Amygdala (tissue), 56 donors: ENCODE measurements at places on chromosomes 1 and 21.

- DNase-seq = no peak
Measured at GRCh38 chr1:57712846-57713245, 289.0 kb upstream of the DAB1 start.

- DNase-seq = peak; percentile 47
Measured at GRCh38 chr1:25743164-25744139, 56.5 kb upstream of the SELENON start.

DNA sequence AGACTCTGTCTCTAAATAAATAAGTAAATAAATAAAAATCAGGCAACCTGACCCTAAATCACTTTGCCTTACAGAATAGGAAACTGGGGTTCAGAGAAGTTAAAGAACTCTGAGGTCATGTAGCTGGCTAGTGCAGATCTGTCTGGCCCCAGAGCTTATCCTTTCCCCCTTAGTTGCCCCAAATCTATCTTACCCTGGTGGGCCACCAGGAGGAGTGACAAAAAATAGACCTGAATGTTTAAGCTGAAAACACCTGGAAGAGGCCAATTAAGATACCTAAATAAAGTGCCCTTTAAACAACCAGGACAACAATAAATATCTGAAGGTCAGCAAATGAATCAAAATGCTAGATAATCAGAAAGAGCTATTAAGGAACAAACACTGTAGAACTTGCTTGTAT, 59.7 kb downstream of the TEX35 start:
- DNase-seq = no peak

DNA sequence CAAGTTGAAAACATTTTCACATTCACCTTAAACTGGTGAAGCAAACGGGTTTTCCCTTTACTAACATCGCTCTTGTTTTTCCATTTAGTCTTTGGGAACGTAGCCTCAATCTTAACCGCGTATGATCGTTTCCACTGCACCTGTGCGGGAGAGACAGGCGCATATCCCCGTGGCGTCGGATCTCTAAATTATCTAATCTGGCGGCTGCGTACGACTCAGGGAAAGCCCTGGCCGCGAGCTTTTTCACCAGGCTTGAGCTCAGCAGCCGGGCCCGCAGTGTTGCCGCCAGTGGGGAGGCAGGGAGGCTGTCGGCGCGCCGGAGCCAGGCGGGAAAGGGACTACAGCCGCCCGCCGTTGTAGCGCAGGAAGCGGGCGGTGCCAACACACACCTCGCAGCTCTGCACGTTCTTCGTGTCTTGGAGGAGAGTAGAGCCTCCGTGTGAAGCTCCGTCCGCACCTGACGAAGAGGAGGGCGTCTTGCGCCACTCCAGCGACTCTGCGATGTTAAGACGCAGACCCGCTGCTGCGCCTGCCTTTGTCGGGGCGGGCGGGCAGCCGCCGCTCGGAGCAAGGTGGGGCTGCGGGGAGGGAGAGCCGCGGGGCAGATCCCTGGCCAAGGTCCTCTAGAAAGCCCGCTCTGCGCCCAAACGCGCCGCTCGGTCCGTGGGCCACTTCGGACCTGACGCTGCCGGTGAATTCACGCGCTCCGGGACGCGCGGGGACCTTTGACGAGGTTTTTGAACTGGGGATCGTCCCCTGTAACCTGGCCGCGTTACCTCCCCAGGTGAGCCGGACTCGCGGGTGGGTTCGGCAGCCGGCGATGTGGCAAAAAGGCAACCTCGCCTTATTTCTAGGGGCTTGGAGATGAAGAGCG, 18.5 kb upstream of the TBX15 start:
- no peak for DNase-seq

DNA sequence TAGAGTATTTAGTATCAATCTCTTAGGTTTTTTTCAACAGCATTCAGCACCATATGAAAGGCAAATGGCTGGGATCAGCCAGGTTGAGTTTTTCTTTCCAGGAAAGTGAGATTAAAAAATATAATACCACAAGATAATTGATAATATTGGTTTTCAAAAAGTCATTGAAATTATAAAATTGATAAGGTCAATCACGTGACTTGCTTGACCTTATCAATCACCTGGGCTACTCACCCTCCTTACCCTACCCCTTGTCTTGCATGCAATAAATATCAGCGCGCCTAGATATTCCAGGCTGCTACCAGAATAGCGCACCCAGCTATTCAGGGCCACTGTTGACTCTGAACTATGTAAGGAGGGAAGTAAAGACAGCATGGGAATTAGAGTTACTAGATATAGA, 31.5 kb downstream of the EBNA1BP2 start:
- DNase-seq = no peak

DNA sequence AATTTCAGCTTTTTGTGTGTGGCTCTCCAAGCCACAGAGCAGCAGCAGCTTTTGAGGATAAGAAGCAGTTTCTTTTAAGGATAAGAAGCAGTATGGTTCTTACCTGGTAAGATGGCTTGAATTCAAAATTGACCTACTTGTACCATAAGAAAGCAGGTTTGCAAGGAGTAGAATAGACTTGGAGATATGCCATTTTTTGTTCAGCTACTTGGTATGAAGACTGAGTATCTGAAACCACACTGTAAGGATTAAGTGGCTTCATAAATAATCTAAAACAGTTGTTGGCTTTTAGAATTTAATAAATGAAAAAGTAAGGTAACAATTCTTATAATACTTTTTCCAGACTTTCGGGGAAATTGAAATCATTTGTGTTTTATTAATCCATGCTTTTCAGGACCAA, 74.2 kb downstream of the ATF6 start:
- DNase-seq = no peak

- DNase-seq = no peak
Measured at GRCh38 chr1:147080671-147081394, 91.4 kb downstream of the PRKAB2 start.

DNA sequence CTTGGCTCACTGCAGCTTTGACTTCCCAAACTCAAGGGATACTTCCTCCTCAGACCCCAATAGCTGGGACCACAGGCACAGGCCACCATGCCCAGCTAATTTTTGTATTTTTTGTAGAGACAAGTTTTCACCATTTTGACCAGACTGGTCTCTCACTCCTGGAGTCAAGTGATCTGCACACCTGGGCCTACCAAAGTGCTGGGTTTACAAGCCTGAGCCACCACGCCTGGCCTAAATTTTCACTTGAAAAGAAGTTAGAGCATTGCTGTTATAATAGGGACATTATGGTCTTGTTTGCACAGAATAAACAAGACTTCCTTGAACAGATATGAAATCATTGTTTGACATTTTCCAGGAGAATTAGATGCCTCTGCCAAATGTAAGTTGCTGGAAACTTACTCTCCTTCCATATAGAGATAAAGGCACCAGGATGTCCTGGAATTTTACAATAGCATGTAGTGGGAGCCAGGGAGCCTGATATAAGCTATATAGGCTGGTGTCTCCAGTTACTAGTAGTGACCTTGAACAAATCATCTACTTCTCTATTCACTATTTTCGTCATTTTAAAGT, 16.9 kb downstream of the SLC35A3 start:
- DNase-seq = no peak

DNA sequence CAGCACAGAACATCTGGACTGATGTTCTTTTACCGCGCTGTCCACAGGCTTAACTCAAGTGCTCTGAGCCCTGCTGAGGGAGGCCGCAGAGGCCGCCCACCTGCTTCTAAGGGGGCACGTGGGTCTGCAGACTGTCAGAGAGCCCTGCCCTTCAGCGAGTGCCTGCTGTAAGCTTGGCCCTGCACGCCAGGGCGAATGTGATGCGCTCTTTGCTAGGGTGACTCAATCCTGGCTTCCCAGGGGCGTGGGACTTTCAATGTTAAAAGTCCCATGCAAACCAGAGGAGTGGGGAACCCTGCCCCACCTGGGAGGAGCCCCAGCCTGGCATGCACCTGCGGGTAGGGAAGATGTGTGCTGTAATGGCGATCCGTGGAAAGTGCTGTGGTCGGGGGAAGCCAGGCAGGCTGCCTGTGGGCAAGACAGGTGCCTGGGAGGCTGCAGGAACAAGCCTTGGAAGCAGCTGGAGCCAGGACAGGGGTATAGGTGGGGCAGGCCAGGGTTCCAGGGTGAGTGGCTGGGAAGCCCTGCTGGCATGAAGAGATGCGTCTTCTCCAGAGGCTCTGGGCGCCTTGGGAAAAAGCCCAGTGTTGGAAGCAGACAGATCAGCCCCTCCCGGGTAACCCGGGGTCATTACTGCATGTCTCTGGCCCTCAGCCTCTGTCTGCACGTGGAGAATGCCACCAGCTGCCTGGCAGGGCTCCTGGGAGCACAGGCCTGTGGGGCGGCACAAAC, 594 bp upstream of the PANK4 start:
- DNase-seq = peak; percentile 83

- no peak for DNase-seq
Measured at GRCh38 chr1:99570486-99571089, 75.3 kb upstream of the PALMD start.

DNA sequence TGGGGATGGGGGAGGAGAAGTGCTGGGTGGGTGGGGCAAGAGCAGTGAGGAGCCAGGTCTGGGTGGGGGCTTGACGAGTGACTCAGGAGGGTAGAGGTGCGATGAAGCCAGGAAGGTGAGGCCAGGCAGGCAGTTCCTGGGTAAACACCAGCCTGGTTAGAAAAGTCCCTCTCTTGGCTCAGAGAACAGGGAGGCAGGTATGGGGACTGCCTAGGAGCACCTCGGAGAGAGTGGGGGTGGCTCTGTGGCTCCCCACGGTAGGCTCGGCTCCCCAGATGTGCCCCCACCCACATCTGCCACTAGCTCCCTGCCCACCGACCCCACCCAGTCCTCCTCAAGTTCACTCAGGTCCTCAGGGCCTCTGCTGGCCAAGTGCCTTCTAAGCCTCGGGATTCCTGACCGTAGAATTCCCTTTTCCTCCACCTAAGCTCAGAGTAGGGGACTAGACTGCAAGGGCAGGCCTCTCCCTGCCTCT, 1.2 kb downstream of the HSPG2 start:
- no peak for DNase-seq

- no peak for DNase-seq
Measured at GRCh38 chr1:86155807-86156565, 586 bp downstream of the COL24A1 start.
